Activated CD8-positive, alpha-beta T cell treated with anti-CD3 and anti-CD28 coated beads, Interleukin-2, amount 10 ng/mL, durations not matched to agents 7 days and 5 days (primary cell): ENCODE measurements at places on chromosomes 2 and 18. TPM values are rescaled to one million over a fixed set of nuclear protein-coding genes. Genes with fewer than 3 reads are reported as not detected.

SKOR2 gene
- not detected for total RNA-seq

LRRC30 gene
- not detected for total RNA-seq

DNA sequence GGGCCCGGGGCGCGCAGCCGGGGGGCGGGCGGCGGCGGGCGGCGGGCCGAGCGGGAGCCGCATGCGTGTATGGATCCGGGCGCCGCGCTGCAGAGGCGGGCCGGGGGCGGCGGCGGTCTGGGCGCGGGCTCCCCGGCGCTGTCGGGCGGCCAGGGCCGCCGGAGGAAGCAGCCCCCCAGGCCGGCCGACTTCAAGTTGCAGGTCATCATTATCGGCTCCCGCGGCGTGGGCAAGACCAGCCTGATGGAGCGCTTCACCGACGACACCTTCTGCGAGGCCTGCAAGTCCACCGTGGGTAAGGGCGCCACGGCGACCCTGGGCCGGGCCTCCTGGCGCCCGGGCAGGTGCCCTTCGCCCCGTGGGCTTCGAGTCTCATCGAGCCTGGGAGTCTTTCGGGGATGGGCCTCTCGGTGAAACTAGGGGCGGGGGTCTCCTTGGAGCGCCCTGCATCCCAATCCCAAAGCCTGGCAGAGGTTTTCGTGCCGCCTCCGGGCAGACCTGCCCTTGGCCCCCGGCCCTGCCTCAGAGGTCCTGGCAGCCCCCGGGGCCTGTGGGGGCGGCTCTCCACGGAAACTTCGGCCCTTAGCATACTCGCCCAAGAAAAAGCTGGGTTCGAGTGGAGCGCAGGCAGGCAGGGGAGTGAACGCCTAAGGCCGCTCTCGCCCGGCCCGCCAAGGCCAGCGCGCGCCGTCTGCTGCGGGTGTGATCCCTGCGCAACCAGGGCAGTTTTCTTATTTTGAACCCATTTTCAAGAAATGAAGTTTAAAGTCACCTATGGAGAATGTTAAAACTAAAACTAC, 622 bp downstream of the RAB12 start:
- DNase-seq: no peak
- H3K27me3 ChIP-seq: peaks cover 6% of the 10 kb centered on the region
- H3K27ac ChIP-seq: peak overlapping the region; percentile 82
- H3K4me3 ChIP-seq: peak overlapping the region; percentile 80

- H3K27me3 ChIP-seq: no peaks in the 10 kb centered on the region
- DNase-seq: no peak
- H3K4me3 ChIP-seq: no peak overlapping the region
- no peaks in the 10 kb centered on the region for H3K36me3 ChIP-seq
Measured at GRCh38 chr18:39347701-39348100, 1782.1 kb upstream of the CELF4 start.

DNA sequence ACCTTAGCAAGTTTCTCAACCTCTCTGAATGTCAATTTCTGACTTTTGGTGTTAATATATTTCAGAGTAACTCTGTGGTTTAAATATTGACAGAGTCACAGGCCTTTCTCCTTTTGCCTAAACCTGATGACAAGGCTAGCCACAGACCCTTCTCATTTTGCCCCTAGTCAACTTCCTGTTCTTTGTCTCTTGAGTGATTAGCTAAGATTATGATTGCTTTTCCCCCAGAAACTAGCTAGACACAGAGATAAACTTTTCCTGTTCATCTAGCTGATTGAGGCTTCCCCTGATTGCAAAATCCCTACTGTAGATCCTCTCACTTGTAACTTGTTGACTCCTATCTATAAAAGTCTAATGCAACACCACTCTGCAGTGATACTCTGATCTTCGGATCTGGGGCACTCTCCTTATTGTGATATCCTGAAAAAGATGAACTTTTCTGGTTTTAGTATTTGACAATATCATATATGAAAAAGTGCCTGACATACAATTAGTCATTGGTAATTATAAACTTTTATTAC, 241.4 kb downstream of the ZNF385B start:
- H3K4me1 ChIP-seq: no peaks in the 10 kb centered on the region
- no peak overlapping the region for H3K4me3 ChIP-seq
- no peak overlapping the region for H3K27ac ChIP-seq
- DNase-seq: no peak
- no peaks in the 10 kb centered on the region for H3K36me3 ChIP-seq
- H3K27me3 ChIP-seq: no peaks in the 10 kb centered on the region

DNA sequence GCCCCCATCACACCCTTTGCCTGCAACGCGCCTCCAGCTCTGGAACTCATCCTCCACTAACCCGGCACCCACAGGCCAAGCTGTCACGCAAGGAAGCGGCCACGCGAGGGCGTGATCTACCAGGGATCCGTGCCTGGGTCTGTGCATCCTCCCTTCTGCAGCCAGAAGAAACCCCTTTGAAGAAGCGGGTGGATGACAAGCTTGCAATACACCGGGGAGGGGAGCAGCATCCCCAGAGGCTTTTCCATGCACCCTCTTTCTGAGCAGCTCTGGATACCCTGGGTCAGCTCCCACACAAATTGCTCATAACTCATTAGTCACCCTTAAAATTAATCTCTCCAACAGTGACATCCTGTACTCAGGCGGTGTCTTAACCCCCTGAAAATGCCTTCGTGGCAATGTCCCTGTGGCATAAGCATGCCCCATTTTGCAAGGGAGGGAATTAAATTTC, 47.6 kb downstream of the PDCL3 start:
- no peak overlapping the region for H3K4me3 ChIP-seq
- no peak overlapping the region for H3K27ac ChIP-seq
- peak; percentile 86 for DNase-seq
- no peaks in the 10 kb centered on the region for H3K4me1 ChIP-seq
